T-helper 1 cell (primary cell): ENCODE measurements at places on chromosomes 6 and 20.
A peak's percentile ranks its signal among the peaks of the same experiment; 100 is the strongest.

DNA sequence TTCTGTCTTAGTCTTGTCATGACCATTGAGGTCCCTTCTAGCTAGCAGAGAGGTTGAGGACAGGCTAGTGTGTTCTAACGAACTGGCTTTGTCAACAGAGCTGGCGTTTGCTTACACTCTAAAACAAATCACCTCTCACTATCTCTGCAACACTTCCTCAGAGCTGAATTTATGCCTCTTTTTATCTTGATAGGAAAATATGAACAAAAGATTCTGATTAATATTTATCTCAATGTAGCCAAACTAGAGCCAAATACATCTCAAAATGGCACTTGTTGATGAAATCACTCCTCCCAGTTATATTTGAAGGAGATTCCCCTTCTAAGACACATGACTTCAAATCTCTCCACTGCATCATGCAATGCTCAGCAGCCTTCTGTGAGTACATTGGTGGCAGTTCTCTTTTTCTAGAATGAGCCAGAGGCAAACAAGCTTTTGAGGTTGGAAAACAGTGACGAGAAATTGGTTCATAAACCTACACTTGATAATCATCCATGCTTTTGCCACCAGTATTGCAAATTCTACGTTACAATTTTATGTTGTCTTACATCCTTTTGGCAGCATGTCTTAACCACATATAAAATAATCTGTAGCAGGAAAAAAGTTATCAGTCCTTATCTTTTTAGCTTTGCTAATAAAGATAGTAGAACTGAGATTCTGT lies 615.7 kb upstream of the CITED2 start:
- DNase-seq: no peak

DNA sequence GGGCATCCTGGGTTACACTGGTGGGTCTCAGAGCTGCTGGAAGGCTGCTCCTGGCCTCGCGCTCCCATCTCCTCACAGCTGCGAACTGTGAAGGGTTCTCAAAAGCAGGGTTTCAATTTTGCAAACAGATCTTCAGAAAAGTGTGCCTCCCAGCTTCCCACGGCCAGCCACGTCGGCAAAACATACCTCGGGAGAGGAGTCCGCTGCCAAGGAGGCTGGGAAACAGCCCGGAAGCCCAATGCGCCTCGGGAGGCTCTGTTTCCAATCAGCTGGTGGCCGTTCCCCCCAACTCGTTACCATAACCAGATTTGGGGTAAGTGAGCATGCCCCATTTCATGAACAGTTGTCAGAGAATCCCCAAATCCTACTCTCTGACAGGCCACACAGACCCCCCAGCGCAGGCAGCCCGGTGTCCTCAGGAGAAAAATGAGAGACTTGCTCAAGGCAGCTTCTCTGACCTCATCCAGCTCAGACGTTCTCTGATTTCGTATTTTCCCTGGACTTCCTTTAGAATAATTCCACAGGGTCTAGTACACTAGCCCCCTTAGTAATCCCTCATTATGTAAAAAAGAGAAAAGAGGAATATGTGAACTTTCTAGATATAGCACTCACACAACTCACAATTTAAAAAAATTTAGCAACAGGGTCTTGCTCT lies 98.4 kb downstream of the SNX5 start:
- no peak for DNase-seq

DNA sequence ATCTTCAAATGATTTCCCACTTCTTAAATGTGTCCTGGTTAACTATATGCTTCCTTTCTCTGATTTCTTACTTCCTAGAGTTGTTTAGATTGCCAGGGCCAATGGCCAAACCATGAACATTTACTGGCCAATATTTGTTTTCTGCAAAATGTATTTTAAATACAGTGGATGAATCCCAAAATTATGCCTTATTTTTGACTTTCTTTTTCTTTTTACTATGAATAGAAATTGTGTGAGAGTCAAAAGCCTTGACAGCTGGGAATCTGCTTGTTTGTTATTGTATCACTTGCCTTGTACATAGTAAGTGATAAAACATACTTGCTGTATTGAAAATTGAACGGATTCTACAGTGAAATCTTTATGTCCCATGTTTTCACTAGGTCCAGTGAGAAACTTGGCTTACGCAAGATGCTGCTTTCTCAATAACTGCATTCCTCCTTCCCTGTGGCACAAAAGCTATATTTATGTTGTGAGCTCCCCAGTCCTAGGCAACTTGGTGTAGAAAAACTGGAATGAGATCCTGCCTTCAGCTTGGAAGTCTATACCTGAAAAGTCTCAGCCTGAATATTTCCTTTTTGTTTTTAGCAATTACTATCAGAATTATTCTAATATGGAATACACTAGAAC lies 295.2 kb downstream of the EPHA7 start:
- no peak for DNase-seq

- no peak for DNase-seq
Measured at GRCh38 chr6:165768961-165769360, 105.9 kb upstream of the PDE10A start.

DNA sequence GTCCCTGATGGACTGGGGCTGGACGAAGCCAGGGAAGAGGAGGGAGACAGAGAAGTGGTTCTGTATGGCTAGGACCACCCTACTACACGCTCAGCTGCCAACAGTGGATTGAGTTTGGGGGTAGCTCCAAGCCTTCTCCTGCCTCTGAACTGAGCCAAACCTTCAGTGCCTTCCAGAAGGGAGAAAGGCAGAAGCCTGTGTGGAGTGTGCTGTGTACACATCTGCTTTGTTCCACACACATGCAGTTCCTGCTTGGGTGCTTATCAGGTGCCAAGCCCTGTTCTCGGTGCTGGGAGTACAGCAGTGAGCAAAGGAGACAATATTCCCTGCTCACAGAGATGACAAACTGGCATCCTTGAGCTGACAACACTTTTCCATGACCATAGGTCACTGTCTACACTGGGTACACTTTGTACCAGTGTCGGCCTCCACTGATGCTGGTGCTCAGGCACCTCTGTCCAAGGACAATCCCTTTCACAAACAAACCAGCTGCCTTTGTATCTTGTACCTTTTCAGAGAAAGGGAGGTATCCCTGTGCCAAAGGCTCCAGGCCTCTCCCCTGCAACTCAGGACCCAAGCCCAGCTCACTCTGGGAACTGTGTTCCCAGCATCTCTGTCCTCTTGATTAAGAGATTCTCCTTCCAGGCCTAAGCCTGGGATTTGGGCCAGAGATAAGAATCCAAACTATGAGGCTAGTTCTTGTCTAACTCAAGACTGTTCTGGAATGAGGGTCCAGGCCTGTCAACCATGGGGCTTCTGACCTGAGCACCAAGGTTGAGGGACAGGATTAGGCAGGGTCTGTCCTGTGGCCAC lies 11.3 kb upstream of the RBCK1 start:
- no peak for DNase-seq

DNA sequence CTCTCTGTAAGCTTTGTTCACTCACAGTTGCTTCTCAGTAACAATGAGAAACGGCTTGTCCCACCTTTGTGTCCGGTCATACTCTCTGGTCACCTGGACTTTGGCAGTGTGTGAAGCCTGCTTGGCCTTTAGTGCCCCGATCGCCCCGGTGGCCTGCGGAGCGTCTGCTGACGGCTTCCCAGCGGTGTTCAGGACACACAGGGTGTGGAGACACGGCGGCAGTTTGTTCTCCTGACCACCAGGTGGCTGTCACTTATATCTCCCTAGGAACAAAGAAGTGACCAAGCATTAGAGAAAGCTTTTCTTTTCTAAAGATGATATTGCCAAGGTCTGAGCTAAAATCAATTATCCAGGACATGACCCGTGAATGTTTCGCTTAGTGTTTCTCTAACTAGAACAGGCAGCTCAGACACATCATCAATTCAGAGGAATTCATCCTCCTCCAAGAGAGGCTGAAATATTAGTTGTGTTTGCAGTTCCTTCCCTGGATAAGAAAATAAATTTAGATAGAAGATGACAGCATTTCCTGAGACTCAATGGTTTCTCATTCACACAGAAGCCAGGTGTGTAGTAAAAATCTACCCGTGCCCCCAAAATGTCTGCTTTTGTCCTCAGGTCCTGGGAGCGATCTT lies 167.4 kb upstream of the THBS2 start:
- DNase-seq: no peak

DNA sequence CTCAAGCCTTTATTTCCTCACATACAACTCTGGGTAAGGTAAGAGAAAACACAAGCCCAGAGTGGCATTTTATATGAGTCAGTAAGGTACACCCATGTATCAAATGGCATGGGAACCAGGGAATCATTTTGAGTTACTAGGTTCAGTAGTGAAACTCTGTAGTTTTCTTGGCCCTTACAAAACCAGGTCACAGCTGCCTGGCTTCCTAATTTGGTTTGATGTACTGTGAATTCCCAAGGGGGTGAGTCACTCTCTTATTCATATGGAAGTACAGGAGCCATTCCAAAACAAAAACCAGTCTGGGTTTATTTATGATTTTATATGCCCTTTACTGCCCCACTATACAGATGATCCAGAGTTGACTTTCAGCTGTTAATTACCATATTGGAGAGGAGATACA lies 70.7 kb downstream of the PDE7B start:
- no peak for DNase-seq

GRCh38 chr6:53216301-53216700 lies 67.7 kb upstream of the GCM1 start:
- DNase-seq: no peak

DNA sequence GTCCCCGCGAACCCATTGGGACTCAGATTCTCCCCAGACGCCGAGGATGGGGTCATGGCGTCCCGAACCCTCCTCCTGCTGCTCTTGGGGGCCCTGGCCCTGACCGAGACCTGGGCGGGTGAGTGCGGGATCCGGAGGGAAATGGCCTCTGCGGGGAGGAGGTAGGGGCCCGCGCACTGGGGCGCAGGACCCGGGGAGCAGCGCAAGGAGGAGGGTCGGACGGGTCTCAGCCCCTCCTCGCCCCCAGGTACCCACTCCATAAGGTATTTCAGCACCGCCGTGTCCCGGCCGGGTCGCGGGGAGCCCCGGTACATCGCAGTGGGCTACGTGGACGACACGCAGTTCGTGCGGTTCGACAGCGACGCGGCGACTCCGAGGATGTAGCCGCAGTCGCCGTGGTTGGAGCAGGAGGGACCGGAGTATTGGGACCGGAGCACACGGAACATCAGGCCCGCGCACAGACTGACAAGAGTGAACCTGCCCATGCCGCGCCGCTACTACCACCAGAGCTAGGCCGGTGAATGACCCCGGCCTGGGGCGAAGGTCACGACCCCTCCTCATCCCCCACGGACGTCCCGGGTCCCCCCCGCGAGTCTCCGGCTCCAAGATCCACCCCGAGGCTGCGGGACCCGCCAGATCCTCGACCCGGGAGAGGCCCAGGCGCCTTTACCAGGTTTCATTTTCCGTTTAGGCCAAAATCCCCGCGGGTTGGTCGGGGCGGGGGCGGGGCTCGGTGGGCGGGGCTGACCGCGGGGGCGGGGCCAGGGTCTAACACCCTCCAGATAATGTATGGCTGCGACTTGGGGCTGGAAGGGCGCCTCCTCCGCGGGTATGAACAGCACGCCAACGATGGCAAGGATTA lies 15.7 kb upstream of the HLA-A start:
- DNase-seq: peak; percentile 81

DNA sequence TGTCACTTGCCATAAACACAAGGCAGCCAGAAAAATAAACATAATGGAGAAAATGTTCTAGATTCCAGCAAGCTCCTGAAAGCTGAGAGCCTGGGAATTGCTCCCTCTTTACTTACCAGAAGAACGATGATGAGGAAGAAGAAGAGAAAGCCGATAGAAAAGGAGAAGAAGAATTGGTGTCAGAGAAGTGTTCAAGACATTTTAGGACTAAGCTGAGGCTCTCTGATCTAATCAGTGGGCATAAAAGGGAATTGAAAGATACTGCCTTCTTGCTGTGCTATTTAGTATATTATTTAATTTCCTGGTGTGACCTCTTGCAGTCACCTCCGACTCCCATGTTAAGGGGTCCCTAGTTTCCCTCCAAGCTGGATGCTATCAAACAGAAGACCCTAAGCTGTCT lies 316.6 kb upstream of the JARID2 start:
- DNase-seq: no peak

DNA sequence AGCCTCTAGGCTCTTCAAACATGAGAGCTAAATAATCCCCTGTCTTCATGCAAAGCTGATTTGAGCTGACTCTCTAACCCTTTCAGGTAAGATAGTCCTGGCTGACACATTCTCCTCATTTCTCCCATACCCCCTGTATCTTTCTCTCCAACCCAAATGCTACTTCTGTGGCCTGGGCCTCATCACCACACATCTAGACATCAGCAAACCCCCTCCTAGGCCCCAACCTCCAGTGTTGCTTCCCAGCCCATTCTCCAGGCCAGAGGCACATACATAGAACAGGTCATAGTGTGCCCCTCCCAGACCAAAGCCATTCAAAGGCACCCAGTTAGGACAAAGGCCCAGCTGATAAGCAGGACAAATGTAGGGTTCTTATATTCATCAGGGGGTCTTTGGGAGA lies 84.9 kb downstream of the ANKRD60 start:
- no peak for DNase-seq

GRCh38 chr20:4961746-4962145 lies 39.6 kb downstream of the SLC23A2 start:
- peak; percentile 67 for DNase-seq

- no peak for DNase-seq
Measured at GRCh38 chr6:24228681-24229255, 102.8 kb downstream of the NRSN1 start.

GRCh38 chr6:118489990-118490389 lies 58.1 kb upstream of the PLN start:
- no peak for DNase-seq
